ENCODE measurements at places on chromosomes 12 and 14.
A peak's percentile ranks its signal among the peaks of the same experiment; 100 is the strongest.

GRCh38 chr12:19316425-19316824 is 122.9 kb upstream of the AEBP2 start:
- DNase-seq = no peak

DNA sequence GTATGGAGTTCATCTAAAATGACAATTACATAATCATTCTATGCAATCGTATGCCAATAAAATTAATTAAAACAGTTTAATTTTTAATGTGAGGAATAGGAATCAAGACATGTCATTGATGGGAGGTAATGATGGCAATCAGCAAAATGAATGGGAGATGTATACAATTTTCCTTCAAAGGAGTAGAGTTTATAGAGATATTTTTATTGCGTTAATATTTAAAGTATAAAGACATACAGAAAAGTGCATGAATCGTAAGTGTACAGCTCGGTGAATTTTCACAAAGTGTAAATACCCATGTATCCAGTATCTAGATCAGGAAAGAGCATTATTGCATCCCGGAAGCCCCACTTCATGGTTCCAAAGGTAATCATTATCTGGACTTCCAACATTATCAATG is 1.2 kb downstream of the MIPOL1 start:
- DNase-seq = no peak

GRCh38 chr12:13165617-13166041 is 30.9 kb upstream of the EMP1 start:
- peak; percentile 90 for DNase-seq

DNA sequence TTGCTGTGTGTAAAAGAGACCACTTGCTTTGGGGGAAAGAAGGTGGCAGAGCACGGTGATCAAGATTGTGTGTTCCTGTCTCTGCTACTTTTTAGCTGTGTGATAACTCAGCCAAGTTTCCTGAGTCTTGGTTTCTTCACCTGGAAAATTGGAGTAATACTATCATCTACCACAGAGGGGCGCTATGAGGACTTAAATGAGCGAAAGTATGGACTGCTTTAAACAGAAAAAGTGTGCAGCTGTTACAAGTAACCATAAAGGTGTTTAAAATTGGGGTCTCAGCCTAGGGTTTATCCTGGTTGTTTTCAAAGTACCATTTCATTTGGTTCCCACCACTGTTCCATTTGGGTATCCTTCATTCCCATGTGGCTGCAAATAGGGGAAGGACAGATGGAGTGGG is 65.9 kb upstream of the WSCD2 start:
- no peak for DNase-seq

DNA sequence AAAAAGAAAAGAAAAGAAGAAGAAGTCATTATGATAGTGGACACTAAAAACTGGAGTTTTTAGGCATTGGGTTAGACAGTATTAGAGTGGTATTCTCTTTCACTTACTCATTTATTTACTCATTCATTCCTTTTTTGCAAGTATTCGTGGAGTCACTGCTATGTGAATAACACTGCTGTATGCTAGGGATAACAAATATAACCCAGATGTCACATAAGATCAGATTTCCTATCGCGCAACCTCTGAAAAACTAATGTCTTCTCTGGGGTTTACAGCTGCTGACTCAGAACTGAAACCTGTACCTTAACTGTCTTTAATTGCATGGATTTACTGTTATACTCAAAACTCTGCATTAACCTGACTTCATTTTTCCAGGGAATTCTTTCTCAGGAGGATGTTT is 353.7 kb downstream of the LRIG3 start:
- no peak for DNase-seq

- DNase-seq = no peak
These were observed 6.2 kb downstream of the TTLL5 start for GRCh38 chr14:75667099-75667765.

DNA sequence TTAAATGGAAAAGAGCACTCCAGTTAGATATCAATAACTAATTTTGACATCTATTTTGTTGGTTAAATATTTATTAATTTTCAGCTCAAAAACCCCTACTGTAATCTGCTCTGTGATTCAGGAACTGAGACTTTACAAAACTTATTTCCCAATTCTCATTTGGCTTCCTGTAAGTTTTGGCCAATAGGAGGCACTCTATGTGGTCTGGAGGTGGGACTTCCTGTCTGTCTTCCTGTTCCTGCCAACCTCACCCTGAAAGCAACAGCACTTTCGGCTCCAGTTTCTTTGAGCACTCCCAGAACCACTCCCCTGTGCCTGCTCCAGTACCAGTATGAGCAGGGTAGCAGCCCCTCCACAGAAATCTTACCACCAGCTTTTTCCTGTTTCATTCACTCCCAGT is 1027.0 kb downstream of the VRK1 start:
- DNase-seq = no peak

GRCh38 chr12:74689071-74689655 is 151.5 kb downstream of the ATXN7L3B start:
- no peak for DNase-seq

GRCh38 chr12:114986849-114987248 is 302.9 kb upstream of the TBX3 start:
- DNase-seq = no peak

GRCh38 chr14:39005044-39005880 is 97.8 kb downstream of the SEC23A start:
- no peak for DNase-seq

DNA sequence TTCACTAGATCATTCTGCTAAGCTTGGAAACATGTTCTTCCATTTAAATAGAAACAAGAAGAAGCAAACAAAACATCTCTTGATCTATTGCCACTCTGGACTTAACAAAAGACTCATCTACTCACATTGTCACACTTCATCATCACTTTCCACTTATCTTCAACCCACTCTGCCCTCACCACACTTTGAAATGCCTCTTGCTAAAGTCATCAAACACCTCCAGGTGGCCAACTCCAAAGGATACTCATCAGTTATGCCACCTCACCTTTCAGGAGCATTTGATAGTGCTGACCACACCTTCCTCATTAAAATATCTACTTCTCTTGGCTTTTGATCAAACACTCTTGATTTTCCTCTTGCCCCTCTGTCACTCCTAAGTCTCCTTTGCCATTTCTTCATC is 7.2 kb downstream of the EFCAB11 start:
- DNase-seq = no peak

GRCh38 chr14:105419195-105420091 is at the start of gene MTA1:
Gene MTA1 (plus strand): TSS chr14:105419827. CDS start chr14:105420036, 209 bp downstream.
- DNase-seq = no peak

DNA sequence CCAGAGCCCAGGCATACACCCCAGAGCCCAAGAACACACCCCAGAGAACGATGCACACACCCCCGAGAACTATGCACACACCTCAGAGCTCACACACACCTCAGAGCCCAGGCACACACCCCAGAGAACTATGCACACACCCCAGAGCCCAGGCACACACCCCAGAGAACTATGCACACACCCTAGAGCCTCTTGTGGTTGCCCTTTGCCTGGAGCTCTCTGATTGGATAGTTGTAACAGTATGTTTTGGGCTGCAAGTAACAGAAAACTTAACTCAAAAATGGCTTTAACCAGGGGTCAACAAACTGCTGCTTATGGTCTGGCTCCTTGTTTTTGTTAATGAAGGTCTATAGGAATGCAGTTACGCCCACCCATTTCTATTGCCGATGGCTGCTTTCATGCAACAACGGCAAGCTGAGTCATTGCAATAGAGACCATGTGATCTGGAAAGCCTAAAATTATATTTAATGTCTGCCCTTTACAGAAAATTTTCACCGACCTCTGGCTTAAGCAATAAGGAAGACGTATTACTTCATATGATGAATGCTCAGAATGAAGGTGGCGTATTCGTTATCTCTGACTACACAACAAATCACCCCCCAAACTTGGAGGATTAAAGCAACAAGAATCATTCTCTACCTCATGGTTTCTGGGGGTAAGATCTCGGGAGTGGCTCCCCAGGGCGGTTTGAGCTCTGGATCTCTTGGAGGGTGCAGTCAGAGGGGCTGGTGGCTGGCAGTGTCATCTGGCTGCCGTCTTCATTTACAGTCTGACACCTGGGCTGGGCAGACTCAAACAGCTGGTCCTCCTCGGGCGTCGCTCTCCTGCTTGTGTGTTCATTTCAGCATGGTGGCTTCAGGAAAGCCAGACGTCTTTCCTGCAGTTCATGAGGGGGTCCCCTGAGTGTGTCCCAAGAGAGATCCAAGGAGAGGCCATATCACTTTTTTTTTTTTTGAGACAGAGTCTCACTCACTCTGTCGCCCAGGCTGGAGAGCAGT is 66.3 kb upstream of the NCOR2 start:
- DNase-seq = no peak

- no peak for DNase-seq
These were observed 442.8 kb upstream of the FBXO33 start for GRCh38 chr14:39875028-39875427.

GRCh38 chr14:75837151-75837787 is 144.5 kb downstream of the TGFB3 start:
- DNase-seq = no peak

- no peak for DNase-seq
These were observed 128.7 kb upstream of the C14orf180 start for GRCh38 chr14:104450811-104451401.

DNA sequence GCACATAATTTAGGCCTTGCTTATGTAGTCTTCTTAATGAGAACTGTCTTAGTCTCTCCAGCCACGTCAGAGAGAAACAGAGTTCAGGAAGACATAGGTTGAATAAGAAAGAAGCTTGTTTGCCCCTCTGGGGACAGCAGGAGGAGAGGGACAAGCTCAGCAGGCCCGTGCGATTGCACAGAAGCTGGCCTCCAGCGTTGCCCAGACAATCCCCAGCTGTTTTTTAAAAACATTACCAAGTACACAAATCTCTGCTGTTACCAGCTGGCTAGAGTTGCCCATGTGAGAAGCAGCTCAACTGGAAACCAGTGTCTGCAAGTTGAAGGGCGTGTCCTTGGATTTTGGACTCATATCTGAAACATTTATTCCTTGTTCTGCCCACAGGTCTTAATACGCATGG is 232.6 kb downstream of the EFCAB11 start:
- DNase-seq = no peak

DNA sequence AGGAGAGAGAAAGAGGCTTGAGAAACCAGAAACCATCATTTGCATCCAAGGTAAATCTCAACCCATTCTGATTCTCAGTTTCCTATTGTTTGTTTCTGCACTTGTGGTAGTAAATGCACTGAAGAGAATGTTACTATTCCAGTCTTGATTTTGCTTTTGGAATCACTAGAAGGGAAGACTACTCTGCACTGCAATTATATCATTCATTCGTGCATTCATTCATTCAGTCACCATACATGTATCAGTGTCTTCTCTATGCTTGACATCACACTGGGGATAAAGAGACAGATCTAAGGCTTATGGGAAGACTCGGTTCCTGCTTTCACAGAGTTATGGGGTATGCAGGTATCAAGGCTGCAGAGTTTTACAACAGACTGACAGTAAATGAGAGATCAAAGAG is 90.3 kb upstream of the EGLN3 start:
- DNase-seq = no peak

GRCh38 chr12:118377884-118378470 is 1.6 kb downstream of the SUDS3 start:
- peak; percentile 41 for DNase-seq

GRCh38 chr12:118220702-118221101 is 84.8 kb downstream of the PEBP1 start:
- DNase-seq = no peak

GRCh38 chr12:29148596-29148910 is 525 bp upstream of the FAR2 start:
- DNase-seq = peak; percentile 56

- DNase-seq = no peak
These were observed 18.7 kb downstream of the MANSC1 start for GRCh38 chr12:12331244-12331771.

GRCh38 chr14:88612981-88613380 is 50.1 kb downstream of the ZC3H14 start:
- DNase-seq = no peak

DNA sequence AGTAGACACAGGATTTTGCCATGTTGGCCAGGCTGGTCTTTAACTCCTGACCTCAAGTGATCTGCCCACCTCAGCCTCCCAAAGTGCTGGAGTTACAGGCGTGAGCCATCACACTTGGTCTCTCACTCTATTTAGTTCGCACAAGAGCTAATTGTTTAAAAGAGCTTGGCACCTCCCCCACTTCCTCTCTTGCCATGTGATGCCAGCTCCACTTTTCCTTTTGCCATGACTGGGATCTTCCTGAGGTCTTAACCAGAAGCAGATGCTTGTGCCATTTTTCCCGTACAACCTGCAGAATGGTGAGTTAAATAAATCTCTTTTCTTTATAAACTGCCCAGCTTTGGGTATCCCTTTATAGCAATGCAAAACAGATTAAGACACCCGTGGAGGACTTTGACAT is 200.1 kb upstream of the FRMD6 start:
- DNase-seq = no peak

GRCh38 chr14:65959563-65960024 is 526.6 kb upstream of the CCDC196 start:
- no peak for DNase-seq

- DNase-seq = no peak
These were observed 162.6 kb downstream of the MYRFL start for GRCh38 chr12:69987579-69988091.

GRCh38 chr14:38079886-38080285 is 127.8 kb upstream of the SSTR1 start:
- no peak for DNase-seq

- DNase-seq = no peak
These were observed 23.8 kb downstream of the CFAP54 start for GRCh38 chr12:96513166-96513565.

DNA sequence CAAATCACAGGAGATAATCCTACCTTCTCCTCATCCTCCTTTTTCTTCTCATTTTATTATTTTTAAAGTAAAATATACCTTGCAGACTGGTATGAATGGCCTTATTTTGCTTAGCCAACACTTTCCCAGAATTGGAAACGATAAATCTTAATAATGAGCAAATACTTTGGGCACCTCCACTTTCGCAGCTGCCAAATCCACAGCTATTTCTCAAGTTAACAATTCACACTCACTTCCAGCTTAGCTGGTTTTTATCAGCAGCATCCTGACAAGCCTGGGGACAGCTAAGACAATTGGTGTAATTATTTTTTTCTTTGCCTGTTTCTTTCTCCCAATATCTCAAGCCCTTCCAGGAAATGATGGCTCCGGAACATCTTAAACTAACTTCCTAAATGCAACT is 867.5 kb upstream of the TMEM132C start:
- no peak for DNase-seq

- DNase-seq = no peak
These were observed 567.2 kb downstream of the SNAPC1 start for GRCh38 chr14:62329427-62329826.

DNA sequence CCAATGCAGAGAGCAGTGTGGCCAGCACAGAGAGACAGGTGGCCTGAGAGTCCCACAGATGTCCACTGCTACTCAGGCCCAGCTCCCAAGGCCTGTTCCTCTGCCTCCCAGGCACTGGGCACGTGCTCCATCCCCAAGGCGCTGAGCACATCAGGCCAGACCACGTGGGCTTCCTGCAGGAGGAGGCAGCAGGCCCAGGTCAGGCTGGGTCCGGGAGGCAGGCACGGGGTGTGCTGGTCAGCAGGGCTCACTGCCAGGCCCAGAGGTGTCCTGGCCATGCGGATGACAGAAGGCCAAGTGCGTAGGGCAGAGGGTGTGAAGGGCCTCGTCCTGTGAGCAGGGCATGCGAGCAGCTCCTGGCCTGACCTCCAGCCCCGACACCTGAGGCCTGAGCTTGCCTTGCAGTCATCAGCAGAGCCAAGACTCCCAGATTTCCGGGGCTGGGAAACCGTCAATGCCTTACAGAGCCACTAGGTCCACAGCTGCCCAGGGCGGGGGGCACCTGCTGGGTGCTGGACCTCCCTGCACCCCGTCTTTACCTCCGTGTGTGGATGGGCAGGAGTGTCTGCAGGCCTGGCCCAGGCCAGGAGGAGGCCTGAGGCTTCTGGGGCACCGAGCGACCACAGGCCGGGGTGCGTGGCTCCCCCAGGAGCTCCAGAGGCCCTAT is 14.9 kb downstream of the TRMT61A start:
- DNase-seq = no peak

Measured in bone marrow (tissue), 2 donors.